ENCODE measurements at places on chromosomes 16 and 17.

- no peak for DNase-seq
Observed at GRCh38 chr16:58280146-58280845, 14.5 kb downstream of the PRSS54 start.

- DNase-seq = no peak
Observed at GRCh38 chr17:50064253-50065001, 8.5 kb downstream of the ITGA3 start.

DNA sequence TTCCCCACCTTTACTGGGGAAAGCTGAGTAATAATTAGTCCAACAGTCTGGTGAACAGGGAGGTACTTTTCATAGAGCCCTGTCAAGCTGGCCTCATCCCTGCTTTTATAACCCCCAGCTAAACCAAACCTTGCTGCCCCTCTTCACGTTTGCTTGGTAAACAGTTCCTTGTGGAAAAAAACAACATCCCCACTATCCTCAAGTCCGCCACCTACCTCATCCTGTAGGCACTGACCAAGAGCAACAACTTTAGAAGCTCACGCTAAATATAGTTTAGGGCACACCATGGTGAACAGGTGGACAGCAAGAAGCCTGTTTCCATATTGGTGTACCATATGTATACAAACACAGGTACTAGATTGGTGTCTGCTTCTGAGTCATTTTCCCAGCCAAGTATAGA, 16.5 kb downstream of the NFE2L1 start:
- DNase-seq = no peak

GRCh38 chr17:3724378-3725077, 825 bp downstream of the HASPIN start:
- no peak for DNase-seq

DNA sequence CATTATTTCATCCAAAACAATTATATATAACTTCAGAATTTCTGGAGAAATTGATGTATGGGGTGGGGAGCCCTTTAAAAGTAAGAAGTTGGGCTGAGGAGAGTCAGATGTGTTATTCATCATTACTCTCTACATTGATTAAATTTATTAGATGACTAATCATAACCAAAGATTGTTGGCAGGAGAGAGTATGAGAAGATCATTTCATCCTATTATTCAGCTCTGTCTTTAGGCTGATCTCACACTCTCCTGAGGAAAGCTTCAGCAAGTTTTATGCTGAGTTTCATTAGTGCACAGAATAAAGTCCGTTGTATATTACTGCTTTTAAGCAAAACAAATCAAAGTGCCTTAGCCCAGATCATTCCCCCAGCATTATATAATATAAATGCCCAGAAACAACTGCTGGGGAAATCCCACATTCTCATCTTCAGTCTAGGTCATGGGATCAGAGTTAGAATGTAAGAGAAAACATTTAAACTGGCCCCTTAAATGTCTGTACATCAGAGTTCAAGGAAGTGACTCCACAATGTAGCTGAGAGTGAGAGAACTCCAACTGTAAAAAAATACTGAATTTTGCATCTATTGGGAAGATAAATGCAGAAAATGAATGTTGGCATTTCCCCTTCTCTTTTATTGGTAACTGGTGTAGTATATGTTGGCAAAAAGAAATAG, 130.1 kb upstream of the HLF start:
- DNase-seq = no peak

GRCh38 chr17:70987867-70988340, 818.6 kb downstream of the KCNJ2 start:
- peak; percentile 33 for DNase-seq

DNA sequence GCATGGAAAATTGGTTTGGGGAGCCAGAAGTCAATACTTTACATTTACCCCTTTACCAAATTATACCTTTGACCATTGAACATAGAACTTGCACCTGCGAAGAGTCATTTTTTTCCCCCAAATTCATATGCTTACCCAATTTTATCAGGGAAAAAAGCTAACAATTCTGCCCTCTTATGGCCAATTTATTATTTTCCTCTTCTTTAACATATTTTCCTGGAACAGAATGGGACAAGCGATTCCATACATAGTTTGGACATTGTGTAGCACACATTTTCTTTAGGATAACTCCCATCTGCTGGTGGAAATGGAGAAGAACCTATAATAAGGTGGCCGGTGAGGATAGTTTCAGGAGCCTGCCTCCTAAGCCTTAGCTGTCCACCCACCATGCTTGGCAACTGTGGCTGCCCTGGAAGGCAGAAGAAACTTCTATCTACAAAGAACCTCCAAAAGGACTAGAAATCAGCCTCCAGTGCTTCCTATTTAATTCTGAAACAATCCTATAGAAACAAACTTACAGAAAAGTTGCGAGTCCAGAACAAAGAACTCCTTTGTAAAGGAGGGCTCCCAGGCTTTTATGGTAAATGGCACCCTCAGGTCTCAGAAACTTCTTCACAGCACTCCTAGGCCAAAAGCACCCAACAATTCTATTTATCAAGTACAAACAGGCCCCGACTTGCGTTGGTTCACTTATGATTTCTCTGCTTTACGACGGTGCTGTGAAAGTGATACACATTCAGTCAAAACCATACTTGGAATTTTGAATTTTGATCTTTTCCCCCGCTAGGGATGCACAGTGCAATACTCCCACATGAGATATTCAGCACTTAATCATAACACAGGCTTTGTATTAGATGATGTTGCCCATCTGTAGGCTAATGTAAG, 64.1 kb upstream of the CACNG4 start:
- DNase-seq = peak; percentile 19

DNA sequence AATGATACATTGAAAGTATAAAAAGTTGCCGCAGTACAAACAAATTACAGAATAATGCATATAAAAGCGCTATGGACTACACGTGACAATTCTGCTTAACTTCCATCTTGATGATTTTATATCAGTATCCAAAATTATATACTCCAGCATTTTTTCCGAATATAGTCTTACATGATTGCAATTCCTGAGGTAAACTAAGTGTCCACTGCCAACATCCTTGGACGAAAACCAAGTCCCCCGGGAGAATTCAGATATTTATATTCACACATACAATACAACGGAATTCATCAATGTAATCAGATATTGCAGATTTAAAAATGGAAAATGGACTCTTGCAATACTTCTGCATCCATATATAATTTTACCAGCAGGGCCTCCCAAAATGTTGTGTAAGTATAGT, 8.9 kb upstream of the MYH11 start:
- no peak for DNase-seq

DNA sequence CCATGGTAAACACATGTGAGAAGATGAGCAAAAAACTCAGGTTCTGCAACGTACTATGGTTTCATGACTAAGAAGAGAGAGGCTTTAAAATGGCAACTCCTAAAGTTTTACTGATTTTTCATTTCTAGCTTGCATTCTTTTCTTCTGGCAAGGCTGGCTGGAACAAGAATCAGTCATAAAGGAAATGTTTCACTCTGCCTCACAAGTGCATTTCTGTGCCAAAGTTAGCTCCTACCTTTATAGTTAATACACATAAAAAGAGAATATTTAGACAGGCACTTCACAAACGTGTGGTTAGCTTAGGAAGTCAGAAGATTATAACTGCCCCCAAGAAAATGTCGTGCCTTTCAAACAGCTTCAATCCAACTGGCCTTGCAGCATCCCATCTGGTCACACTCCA, 417.1 kb upstream of the CDH11 start:
- DNase-seq = no peak

- DNase-seq = no peak
Observed at GRCh38 chr17:7775051-7775450, 57.5 kb downstream of the DNAH2 start.

GRCh38 chr17:13420878-13421277, 180.9 kb downstream of the HS3ST3A1 start:
- no peak for DNase-seq

DNA sequence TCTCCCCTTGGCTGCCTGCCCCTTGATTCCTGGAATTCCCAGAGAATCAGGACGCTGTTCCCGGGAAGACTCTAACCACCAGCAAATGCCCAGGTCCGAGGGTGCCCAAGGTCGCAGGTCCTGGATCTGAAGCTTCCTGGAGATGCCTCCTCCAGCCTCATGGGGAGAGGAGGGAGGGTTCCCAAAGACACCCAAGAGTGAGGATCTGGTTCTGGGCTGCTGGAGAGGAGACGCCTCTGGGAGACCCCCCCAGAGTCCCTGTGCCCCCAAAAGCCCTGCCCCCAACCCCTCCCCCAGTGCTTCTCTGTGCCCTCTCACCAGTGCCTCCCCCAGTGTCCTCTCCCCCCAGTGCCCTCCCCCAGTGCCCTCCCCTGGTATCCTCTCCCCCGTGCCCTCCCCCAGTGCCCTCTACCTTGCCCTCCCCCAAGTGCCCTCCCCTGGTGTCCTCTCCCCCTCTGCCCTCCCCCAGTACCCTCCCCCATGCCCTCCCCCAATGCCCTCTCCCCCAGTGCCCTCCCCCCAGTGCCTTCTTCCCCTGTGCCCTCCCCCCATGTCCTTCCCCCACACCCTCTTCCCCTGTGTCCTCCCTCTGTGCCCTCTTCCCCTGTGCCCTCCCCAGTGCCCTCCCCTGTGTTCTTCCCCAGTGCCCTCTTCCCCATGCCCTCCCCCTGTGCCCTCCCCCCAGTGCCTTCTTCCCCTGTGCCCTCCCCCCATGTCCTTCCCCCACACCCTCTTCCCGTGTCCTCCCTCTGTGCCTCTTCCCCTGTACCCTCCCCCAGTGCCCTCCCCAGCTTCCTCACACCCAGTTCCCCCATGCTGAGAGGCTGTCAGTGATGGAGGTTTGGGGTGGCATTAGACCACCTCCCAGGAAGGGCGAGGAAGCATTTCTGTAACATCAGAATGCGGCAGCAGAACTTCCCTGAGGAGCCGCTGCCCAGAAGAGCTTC, 6.3 kb upstream of the SECTM1 start:
- no peak for DNase-seq

GRCh38 chr17:45660474-45660873, 123.6 kb upstream of the CRHR1 start:
- DNase-seq = no peak

DNA sequence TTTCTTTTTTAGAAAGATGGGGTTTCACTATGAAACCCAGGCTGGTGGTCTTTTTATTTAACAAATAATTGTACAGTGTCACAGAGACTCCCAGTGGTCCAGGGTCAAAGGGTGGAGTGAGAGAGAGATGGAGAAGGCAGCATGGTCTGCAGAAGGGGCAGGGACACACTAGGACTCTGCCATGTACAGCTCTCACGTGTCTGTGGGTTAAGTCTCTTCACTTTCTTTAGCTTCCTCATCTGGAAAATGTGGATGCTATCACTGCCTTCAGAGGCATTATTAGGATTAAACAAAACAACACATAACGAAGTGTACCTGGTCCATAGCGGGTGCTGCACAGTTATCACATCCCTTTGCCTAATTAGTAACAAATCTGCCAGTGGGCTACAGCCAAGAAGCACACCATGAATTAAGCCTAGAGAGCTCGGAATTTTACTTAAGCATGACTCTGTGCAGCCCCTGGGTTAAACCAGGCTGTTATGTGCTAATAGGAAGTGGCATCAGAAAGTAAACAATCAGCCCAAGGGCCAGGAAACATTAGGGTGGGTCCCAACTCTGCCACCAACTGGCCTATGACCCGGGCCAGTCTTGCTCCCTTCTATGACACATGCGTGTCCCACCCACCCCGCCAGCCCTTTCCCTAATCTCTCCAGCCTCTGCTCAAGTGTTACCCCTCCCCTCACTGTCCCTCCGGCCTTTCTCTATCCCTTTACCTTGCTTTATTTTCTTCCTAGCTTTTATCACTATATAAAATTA, 13.9 kb downstream of the TOP3A start:
- no peak for DNase-seq

- DNase-seq = peak; percentile 96
Observed at GRCh38 chr16:89924297-89924924, 1.3 kb downstream of the TUBB3 start.

DNA sequence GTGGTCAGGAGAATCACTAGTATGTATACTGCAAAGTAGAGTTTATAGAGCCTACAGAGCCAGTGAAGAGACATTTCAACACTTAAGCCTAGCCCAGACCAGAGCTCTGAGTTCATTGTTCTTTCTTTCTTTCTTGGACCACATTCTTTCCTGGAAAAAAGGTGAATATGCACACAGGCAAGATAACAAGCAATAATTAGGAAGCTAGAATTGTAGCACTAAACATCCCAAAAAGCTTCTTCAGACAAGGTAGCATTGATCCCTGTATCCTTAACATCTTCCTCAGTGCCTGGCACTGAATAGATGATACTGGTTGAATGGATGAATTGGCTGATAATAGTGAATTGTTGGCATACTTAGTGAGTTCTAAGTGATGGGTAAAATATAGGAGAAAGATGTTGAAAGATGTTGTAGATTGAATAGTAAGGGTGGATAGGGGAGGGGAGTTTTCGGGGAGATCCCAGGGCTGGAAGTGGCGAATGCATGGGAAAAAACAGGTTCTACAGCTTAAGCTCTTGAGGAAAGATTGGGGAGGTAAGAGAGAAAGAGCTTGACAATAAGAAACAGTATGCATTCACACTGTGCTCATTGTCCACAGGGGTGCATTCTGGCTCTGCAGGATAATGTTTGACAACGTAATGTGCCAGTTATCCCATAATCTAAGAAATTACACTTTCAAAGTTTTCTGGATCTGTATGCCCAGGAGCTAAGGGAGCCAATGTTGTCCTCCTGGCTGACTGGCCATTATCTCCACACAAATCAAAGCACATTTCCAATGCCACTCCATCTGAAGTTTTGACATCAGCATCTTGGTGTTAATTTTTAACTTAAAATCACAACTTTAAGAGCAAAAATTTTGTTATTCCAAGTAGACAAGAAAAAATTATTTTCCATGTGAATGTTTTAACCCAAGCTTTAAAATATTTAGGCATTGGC, 35.6 kb downstream of the TUBD1 start:
- no peak for DNase-seq

- DNase-seq = no peak
Observed at GRCh38 chr16:87196661-87197060, 120.5 kb downstream of the C16orf95 start.

- no peak for DNase-seq
Observed at GRCh38 chr16:31861455-31861854, 12.2 kb upstream of the ZNF267 start.

DNA sequence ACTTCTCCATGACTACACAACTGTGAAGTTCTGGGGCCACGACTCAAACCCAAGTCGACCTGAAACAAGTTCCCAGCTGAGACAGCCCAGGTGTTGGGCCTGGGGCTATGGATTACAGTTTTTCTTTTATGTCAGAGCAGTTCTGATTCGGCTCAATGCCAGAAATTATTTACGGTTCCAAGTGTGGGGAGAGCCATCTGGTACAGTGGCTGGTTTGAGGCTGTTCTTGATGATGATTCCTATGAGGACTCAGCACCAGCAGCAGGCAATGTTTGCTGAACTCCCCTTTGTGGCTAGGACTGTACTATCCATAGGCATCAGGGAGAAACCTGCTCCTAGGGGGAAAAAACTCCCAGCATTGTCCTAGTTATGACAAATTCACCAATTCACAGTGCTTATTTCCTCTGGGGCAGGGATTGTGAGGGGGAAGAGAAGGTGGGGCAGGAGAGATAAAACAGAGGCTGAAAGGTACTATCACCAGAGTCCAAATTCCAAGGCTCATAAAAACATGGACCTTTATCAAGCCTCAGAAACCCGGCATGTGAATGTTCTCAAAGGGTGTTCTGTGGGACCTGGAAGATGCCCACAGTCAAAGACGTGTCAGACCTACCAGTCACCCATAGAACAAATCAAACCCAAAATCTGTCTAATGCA, 18.2 kb upstream of the CMTM4 start:
- DNase-seq = no peak
